ENCODE measurements at places on chromosomes 5 and 9.

DNA sequence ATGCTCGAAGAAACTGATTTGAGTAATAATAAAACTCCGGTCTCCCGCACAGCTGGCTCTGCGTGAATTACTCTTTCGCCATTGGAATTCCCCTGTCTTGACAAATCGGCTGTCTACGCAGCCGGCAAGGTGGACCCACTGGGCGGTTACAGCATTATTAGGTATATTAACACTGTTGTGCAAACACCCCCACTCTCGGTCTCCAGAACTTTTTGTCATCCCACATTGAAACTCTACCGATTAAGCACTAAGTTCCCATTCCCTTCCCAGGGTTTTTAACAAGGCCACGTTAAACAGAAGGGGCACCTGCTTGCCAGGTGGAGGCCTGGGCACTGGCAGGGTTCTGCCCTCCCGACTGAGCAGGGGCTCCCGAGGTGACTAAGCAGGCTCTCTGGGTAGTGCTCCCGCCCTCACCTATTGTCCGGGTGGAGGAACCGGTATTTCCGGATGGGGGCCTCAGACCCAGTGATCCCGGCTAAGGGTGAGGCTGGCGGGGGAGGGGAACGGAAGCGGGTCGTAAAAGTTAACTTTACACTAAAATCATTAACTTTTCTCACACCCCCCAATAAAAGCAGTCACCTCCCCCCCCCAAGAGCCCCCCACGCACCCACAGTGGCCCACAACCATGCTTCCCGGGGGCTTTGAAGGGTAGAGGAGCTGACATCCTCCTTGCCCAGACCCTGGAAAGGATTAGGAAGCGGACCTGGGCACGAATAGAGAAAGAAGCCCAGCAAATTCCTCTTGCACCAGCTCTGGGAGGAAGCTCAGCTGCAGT lies 53.5 kb upstream of the TJP2 start:
- no peak for DNase-seq

DNA sequence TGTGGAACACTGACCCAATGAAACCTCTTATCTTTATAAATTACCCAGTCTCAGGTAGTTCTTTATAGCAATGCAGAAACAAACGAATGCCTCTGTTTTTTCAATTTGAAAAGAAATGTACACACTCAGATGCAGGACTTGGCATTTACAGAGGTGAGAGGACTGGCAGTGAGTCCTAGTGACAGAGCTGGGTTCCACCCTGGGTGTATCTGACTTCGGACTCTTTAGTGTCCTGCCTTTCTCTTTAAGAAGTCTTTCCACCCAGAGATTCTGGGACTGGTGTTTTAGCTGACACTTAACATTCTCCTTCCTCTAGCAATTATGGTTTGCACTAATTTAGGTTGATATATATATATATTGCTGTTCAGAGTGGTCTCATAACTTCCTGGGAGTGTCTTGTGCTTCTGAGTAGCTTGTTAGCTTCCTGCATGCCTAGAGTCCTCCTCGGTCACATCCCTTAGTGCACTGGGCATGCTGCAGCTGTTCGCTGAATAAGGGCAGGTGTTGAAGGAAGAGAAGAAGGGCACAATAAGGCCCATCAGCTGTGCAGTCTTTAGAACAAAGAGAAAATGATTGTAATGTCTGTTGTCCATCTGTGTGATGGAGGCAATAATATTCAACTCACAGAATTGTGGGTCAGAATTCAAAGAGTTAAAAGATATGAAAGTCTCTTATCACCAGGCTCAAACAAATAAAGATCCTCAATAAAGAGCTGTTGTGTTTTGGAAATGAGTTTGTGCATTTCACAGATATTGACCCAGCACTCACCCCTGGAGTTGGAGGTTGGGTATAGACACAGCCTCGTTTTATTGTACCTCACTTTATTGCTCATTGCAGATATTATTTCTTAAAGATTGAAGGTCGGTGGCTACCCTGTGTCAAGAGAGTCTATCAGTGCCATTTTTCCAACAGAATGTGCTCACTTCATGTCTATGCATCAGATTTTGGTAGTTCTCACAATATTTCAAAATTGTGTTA lies 187.1 kb downstream of the TRIM32 start:
- no peak for DNase-seq

DNA sequence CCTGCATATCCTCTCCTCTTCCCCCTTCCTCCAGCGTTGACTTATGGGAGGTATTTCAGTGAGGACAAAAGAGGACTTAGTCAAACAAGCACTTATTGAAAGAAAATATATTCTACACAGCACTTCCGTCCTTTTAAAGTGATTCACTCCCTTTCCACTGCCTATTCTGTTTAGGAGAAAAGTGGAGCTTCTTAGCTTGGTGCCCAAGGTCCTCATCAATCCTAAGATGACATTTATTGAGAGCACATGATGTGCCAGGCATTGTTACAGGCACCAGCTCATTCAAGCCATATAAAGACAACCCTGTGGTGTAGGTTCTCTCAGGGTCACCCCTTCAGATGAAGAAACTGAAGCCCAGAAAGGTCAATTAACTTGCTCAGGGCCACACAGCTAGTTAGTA lies 95.9 kb downstream of the KCNIP1 start:
- DNase-seq, result no peak

DNA sequence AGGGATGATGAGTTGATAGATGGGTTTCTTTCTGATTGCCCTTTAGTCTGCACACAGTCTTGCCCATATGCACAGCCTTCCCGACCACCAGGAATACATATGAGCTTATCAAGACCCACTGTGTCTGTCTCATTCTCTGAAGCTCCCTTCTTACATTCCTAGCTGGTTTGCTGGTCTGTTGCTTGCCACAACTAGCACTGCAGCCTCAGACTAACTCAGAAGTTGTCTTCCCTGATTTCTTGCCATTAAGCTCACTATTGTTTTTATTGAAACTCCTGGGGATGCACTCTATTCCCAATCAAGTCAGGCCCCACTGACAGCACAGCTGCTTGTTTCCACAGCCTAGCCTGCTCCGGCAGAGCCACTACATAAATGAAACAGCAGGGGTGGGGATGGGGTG lies 97.5 kb downstream of the SAXO1 start:
- DNase-seq, result no peak

DNA sequence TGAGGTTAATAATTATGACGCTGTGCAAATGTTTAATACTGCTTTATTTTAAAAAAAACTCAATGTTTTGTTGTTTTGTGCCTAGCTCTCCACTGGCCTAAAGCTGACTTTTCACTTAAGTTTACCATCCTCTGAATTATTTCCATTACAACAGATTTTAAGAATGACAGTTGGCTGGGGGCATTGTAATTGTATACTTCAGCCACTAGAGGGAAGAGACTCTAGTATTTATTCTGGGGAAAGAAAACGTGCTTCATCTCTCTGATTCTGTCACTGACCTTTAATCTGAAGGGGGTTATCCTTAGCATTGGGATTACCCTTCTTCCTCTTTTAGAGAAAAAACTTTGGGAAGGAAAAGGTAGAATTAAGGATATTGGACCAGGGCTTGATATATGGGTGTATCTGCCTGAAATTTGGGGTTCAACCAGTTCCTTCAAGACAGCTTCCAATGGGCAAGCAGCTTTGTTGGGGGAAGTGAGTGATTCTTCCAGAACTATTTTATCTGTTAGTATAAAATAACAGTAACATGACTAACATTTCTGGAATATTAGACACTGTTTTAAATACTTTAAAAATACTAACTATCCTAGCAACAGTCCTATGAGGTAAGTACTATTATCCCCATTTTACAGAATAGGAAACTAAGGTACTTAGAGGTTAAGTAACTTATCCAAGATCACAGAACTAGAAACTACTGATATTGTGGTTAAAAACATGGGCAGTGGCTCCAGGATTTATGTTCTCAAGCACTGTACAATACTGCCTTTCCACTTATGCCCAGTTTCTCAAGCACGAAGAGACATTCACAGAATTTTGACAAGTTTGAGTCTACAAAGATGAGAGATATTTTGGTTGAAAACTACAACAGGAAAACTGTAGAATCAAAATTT lies 208.4 kb downstream of the CD180 start:
- no peak for DNase-seq

GRCh38 chr5:75672616-75673015 lies 44.6 kb downstream of the POC5 start:
- DNase-seq, result no peak

DNA sequence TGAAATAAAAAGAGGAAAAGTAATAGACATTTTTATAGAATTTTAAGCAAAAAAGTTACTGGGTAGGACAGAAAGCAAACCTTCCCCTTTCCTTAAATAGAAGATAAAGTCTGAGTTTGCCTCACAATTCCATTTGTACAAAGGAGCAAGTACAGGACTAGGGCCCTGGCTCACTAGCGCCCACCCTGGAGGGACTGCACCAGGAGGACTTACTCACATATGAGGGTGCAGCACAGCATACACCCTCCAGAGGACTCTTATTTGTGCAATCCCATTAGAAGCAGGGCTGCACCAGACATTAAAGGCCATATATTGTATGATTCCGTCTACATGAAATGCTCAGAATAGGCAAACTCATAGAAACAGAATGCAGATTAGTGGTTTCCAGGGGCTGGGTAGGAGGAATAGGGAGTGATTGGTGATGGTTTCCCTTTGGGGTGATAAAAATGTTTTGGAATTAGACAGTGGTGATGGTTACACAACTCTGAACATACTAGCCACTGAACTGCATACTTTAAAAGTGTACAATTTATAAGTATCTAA lies 4.5 kb downstream of the REEP5 start:
- DNase-seq, result no peak

GRCh38 chr5:66974256-66974655 lies 222.3 kb downstream of the CD180 start:
- DNase-seq, result no peak
